ENCODE measurements at places on chromosomes 5 and 9.

- no peak for DNase-seq
These were observed 16.7 kb downstream of the TRAF1 start for GRCh38 chr9:120909904-120910303.

- peak; percentile 22 for DNase-seq
These were observed 90.3 kb upstream of the ZNF366 start for GRCh38 chr5:72597456-72597948.

DNA sequence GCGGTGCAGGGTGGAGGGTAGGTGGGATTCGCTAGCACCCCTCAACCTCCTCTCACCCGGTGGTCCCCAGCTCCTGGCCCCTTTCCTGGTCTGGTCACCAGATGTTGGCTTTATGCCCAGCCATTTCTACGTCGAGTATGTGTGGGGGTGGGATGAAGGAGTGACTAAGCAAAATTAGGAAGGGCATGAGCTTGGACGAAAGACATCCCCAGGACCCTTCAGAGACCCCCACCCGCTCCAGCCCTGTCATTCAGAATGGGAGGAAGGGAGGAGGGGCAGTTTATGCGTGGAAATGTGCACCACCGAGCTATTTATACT is 742 bp downstream of the BHMT2 start:
- DNase-seq: peak; percentile 79

- no peak for DNase-seq
These were observed 42.8 kb downstream of the TIMD4 start for GRCh38 chr5:156920042-156920860.

GRCh38 chr9:70111641-70112236 is 68.1 kb downstream of the MAMDC2 start:
- no peak for DNase-seq

- DNase-seq: no peak
These were observed 11.6 kb downstream of the ERP44 start for GRCh38 chr9:100087218-100087617.

GRCh38 chr5:150384701-150385100 is 27.2 kb downstream of the TCOF1 start:
- DNase-seq: no peak

- no peak for DNase-seq
These were observed 81.5 kb upstream of the UNC5A start for GRCh38 chr5:176728831-176729251.

DNA sequence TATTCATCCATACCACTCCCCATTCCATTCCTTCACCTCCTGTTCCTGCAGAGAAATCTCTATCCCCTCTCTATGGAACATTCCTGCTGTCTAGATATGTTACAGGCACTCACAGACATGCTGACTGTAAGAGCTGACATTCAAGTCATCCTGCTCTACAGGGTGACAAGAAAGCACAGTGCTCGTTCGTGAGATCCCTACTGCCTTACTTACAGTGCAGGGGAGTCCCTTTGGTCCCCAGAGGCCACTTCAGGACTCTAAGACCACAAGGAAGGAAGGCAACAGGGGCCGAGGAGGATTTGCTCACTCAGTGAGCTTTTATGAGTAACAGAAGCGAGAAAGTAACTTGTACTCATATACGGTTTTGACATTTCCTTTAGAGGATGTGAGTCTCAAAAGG is 110.5 kb downstream of the GAS1 start:
- no peak for DNase-seq

GRCh38 chr9:137423514-137424291 is 510 bp downstream of the NOXA1 start:
- no peak for DNase-seq

GRCh38 chr5:82154776-82155175 is 123.4 kb downstream of the RPS23 start:
- no peak for DNase-seq

DNA sequence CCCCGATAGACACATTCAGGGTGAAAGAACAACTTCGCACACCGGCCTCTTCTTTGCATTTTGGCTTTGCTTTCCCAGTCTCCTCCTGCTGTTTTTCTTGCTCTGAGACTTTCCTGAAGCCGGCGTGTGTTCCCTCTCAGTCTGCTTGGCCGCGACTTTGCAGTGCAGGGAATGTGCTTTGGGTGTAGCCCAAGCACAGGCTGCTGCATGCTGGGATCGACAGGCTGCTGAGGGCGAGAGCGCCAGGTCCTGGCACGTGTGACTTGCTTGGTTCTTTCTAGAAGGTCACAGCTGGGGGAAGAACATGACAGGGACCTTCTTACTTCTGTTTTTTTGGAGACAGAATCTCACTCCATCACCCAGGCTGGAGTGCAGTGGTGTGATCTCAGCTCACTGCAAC is 40.6 kb downstream of the TENT4A start:
- DNase-seq: no peak

- peak; percentile 46 for DNase-seq
These were observed 77.5 kb upstream of the IFNE start for GRCh38 chr9:21559402-21560280.

DNA sequence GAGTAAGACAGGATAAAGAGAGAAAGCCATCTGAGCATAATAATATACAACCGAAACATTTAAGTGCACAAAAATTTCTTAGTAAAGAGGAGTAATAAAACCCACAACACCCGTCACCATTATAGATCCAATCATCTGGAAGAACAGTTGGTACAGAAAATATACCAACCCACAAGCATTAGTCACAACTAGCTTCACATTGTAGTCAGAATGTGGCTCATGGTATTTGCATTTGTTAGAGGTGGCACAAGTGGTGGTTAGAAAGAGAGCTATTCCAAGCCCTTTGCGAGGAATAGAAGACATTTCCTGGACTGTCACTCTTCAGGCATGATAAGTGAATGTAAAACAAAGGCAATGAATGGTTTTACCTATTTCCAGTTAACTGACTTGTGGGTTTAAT is 677.5 kb upstream of the ST8SIA4 start:
- DNase-seq: no peak

DNA sequence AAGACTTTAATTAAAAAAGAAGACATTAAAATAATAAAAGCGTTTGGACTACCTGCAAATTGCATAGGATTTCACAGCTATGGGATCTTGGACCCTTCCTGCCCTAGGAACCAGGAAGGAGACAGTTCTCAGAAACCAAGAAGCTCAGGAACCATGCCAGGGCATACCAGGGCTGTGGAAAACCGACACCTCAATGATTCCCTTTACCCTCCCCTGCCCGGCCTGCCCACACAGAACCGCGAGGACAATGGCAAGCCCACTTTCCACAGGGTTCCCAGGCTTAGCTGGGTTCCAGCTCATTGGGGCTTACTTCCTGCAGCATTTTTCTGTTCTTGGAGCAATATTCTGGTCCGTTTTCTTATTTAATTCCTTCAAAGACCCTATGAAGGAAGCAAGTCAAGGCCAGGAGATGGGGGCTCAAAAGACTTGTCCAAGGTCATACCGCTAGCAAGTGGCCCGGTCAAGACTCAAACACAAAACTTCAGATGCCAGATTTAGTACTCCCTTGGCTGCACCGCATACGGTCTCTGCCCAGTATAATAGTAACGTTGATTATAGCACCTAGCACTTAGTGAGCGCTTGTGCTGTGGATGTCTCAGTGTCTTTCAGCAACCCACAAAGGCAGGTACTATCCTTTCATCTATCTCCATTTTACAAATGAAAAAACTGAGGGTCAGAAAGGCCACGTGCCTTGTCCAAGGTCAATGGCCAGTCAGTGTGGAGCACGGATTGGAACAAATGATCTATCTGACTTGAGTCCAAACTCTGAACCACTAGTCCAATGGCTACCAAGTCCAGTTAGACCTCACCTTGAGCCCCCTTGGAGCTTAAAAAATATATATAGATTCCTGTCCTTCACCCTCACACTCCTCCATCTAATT is 6.8 kb downstream of the FAT2 start:
- DNase-seq: no peak

DNA sequence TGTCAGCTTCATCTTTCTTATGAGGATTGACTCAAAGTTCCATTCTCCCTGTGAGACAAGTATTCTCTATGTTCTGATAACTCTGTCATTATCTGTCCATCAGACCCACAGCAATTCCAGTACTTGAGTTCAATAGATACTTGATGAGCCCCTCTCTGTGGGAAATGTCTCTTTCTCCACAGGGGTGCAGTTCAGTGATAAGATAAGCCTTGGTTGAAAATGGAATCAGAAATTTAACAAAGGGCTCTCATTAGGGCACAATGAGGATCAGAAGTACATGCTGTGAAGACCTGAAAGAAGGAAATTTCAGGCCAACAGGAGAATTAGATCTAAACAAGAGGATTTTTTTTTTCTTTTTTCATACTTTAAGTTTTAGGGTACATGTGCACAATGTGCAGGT is 737.3 kb downstream of the MTRR start:
- no peak for DNase-seq

DNA sequence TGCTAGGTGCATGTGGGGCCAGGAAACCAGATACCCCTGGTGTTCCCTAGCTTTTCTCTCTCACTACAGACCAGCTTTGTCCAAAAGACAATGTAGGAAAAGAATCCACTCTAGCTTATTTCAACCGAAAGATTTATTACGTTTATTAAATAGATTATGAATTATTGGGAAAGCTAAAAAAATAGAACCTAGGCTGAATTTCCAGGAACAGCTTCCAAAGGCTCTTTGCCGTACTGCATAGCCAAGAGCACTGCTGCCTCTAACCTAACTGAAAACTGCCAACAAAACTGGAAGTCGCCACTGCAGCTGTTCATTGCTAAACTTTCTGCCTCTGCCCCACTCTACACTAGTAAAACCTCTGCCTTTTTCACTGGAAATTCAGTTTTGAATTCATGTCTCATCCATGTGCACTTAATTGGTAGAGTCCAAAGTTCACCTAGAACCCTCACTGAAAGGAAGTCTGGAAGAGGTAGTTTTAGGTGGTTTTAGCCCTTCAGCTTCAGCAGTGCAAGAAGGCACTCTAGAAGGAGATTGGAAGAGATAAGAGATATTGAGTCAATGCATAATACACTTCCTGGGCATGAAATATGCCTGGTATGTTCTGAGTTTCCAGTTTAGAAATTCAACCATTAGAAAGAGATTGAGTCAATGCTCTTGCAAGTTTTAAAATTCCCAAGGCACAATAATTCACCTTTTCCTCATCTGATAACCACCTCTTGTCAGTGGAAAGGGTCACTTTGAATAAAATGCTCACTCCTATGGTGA is 927.9 kb downstream of the MAT2B start:
- DNase-seq: no peak

- no peak for DNase-seq
These were observed 372.9 kb downstream of the ARL15 start for GRCh38 chr5:53937467-53937866.

DNA sequence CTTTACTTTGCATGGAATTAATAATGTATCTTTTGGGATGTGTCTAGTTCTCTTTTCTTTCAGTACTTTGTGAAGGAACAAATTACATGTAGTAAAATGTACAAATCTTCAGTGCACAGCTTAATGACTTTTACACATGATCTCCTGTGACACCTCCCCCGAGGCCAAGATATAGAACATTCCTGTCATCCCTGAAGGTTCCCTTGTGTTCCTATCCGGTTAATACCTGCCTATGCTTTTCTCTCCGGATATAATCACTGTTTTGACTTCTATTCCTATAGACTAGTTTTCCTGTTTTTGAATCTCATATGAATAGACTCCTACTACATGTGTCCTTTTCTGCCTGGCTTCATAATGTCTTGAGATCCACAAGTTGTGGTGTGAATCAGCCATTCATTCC is 21.5 kb downstream of the STC2 start:
- no peak for DNase-seq

DNA sequence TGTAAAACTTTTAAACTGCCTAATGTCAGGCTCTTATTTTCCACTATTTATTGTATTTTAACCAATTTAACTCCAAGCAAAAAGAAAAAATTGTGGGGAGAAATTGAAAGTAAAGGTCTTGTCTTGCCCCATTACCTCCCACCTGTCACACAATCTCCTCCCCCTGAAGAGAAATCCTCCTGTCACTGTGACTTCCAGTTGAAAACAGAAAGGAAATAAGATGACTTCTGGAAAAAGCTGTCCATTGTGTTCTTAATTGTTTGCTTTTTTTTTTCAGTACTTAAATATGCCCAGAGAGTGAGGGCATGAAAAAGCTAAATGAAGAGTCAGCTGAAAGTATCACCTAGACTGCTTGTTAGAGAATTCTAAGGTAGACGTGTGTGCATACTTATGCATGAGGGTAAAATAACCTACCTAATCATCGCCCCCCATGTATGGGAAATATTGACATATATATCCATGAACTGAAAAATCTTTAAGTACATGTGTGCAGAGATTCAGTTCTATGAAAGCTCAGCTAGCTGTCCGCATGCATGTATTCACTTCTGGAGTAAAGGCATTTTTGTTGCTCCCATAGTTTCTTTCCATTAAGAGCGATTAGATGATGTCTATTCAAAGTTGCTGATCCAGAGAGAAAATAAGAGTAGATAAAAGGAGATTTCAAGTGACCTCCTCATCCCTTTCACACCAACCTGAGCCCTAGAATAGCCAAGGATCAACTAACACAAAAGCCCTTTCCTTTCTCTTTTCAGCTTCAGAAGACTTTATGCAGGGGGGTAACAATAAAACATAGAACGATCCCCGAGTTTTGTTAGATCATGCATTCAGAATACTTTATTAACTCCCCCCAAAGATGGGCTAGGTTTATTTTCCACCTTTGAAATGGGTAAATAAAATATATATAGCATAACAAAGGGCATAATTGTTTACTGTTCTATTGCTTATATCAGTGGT is 5.3 kb downstream of the NR2F1-AS1 start:
- peak; percentile 55 for DNase-seq

DNA sequence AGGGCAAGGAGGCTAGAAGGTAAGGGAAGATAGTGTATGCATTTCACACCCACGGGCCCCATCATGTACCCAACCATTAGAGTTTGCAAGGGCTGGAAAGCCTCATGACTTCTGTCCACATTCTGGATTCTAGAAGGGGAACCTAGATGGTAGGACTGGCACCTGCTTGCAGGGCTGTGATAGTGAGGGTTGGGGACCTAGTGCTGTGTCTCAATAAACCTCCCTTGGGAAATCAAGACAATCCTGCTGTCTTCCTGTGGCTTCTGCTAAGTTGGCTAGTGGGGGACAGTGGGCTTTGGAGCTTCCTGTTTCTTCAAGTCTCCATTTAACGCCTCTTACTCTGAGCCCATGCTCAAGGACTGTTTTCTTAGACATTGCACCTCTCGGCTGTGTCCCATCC is 43.6 kb upstream of the SYNPO start:
- DNase-seq: no peak

- DNase-seq: no peak
These were observed 14.8 kb downstream of the RBM27 start for GRCh38 chr5:146218168-146218567.

DNA sequence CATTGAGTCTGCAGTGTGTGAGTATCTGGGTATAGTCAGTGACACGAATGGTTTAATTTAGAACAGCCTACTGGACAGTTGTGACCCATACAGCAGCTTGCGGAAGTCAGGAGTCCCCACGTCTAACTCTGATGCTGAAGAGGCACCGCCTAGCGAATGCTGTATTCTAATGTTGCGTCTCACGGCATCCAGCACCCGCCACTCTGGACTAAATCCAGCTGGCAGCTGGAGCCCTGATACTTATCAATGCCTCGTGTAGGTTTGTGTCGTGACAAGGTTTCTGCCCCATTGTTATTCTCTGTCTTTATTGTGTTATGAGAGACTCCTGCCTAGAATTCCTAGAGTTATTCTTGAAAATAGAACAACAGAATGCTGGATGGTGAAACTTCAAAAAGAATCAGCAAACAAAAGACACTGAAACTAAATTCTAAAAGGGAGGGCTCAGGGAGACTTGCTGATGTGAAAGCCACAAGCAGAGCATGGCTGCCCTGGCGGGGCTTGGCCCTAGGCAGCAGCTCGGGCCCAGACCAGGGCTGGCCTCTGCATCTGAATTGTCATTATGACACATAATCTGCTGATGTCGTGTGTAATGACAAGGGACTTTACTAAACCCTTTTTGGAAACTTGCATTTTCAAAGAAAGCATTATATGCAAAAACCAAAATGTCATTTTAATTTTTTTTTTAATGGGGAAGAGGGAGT is 123.5 kb upstream of the ICE1 start:
- peak; percentile 15 for DNase-seq
